Testis (tissue), 5 donors: ENCODE measurements at places on chromosomes 16 and 17. TPM values are rescaled to one million over a fixed set of nuclear protein-coding genes. Genes with fewer than 3 reads are reported as not detected.

The GDPD1 gene
- 9.6 TPM for total RNA-seq

The NIP7 gene
- 16.2 TPM for total RNA-seq

The KCNH4 gene
- total RNA-seq, result 0.24 TPM

The PRR35 gene
- 5.0 TPM for total RNA-seq

The NPIPA7 gene
- 11.7 TPM for total RNA-seq

The LGALS9C gene
- not detected for total RNA-seq
